Activated CD8-positive, alpha-beta memory T cell treated with anti-CD3 and anti-CD28 coated beads for 48 hours (primary cell): ENCODE measurements at places on chromosomes 11 and 22.

- no peak for DNase-seq
Observed at GRCh38 chr22:41074466-41074865, 17.9 kb upstream of the EP300 start.

GRCh38 chr11:95256321-95256779, 25.3 kb upstream of the SESN3 start:
- DNase-seq, result no peak

DNA sequence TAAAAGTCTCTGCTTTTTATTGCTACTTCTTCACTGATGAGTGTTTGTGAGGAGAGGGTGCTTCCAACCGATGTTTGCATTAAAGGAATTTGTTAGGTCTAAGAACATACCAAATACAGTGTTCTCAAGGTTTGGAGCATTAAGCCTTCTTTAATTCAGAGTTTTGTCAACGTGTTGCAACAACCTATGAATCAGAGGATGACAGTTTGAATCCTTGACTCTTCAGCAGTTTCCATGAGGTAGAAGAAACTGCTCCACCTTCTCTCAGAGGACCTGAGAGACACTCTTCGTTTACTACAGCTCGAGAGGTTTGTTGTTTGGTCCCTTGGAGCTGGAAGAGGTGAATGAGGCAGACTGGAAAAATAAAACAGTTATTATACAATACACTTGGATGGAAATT, 55.7 kb downstream of the NCAM1 start:
- no peak for DNase-seq

- no peak for DNase-seq
Observed at GRCh38 chr11:104120493-104121137, 43.3 kb downstream of the PDGFD start.

DNA sequence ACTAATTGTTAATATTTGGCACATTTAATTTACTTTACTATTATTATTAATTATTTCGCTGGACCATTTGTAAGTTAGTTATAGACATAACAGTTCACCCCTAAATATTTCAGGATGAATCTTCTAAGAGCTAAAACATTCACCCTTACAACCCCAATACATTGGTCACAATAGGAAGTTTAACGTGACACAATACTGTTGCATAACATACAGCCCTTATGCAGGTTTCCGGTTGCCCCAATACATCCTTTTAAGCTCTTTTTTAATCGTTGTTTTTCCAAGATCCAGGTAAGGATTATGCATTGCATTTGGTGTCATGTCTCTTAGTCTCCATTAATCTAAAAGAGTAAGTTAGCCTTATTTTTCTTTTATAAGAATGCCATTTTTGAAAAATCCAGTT, 71.2 kb downstream of the HSD17B12 start:
- no peak for DNase-seq

DNA sequence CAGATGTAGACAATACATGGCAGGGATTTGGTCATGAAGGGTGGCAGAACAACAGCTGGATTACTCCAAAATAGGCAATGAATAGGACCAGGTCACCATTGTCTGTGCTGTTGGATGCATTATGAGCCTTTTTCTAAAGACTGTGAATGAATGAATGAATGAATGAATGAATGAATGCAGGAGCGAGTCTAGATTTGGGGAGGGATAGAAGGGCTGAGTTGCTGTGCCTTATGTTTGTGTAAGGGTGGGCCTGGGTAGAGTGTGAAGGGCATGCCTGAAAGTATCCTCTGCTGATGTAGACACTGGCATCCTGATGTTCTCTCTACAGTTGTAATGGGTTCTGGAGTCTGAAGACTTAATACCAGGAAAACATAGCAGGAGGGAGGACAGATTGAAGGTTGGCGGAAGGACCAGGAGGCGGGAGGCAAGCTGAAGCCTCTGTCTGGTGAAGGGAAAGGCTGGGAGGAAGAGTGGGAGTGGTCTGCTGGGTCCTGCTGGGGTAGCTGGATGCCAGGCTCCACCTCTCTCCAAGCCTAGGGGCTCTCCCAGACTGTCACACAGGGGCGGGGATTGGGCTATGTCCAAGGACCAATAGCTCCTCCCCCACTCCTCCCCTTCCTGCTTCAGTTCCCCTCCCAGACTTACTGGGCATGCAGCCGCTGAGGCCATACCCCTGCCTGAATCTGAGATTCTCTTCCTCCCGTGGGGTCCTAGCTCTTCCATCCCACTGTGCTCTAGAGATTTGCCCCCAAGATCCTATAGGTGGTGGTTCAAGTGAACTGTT, 4.8 kb downstream of the TRIM3 start:
- no peak for DNase-seq

- DNase-seq, result no peak
Observed at GRCh38 chr22:33025675-33026074, 32.5 kb downstream of the SYN3 start.

- DNase-seq, result no peak
Observed at GRCh38 chr22:46845296-46846149, 83.1 kb downstream of the TBC1D22A start.

DNA sequence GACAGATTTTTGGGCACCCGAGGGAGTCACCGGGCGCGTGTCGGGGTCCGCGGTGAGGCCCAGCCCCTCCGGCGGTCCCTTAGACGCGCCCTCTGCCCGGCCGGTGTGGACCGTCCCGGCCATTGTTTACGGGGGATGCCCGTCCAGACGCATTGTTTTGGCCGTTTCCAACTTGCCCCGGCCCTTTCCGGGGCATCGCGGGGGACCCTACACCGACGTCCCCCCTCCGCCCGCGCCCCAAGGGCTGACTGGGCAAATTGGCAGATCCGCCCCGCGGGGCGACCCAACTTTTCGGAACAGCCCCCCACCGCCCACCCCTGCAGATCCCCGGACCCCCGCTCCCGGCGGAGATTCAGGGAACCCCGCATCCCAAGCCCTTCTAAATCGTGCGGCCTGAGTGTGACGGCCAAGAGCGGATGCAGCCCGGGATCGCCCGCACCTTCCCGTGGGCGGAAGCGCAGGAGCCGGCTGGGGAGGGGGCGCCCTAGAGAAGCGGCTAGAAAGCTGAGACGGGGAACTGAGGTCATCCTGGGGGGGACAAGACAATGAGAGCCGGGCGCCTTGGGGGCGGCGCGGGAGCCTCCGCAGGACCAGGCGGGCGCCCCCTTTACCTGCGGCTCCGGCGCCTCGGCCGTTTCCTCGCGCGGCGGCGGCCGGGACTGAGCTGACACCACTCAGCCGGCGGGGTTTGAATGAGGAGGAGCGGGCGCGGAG, 17.1 kb upstream of the CCT8L2 start:
- DNase-seq, result no peak

DNA sequence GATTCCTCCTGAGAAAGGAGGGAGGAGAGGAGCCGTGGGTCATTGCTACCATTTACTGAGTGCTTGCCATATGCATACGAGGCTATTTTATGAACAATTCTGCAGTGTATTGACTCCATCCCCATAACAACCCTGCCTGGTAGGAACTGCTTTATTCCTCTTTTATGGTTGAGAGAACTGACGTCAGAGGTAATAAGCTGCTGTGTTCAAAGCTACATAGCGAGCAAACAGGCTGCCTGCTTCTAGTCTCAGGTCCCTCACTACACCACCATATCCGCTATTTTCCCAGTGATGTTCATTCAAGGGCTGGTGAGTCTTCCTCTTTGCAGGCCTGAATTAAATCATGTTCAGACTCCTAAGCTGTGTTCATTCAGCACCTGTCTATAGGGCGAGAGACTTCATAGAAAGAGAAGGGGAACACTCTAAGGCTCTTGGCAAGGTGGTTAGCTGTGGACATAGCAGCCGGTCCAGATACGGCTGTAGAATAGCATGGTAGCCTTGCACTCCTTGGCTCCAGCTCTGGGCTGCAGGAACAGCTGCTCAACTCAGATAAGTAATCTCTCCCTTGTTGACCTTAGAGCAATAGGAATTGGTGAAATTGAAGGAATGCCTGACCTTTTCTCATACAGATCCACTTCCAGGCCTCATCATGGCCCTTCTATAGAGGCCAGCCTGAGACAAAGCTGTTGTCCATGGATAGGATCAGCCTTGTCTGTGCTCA, 82.6 kb downstream of the MICAL2 start:
- DNase-seq, result no peak

- no peak for DNase-seq
Observed at GRCh38 chr22:35301372-35301874, 1.7 kb downstream of the TOM1 start.

- no peak for DNase-seq
Observed at GRCh38 chr11:63583357-63583677, 20.1 kb upstream of the PLAAT2 start.

DNA sequence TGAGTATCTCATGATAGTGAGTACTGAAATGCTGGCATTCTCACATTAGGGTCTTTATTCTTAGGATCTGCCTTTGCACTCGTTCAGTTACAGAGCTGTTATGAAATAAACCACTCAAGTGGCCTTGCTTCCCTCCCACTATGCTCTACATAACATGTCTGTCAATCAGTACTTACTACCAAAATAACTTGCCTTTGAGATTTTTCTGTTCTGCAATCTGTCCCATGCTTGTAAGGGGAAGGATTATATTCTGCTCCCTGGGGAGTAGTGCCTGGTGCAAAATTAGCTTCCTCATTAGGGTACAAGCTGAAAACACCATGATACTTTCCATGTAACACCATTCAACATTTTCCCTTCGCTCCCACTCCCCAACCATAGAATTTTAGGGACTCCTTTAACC, 1.9 kb upstream of the GRAP2 start:
- no peak for DNase-seq

DNA sequence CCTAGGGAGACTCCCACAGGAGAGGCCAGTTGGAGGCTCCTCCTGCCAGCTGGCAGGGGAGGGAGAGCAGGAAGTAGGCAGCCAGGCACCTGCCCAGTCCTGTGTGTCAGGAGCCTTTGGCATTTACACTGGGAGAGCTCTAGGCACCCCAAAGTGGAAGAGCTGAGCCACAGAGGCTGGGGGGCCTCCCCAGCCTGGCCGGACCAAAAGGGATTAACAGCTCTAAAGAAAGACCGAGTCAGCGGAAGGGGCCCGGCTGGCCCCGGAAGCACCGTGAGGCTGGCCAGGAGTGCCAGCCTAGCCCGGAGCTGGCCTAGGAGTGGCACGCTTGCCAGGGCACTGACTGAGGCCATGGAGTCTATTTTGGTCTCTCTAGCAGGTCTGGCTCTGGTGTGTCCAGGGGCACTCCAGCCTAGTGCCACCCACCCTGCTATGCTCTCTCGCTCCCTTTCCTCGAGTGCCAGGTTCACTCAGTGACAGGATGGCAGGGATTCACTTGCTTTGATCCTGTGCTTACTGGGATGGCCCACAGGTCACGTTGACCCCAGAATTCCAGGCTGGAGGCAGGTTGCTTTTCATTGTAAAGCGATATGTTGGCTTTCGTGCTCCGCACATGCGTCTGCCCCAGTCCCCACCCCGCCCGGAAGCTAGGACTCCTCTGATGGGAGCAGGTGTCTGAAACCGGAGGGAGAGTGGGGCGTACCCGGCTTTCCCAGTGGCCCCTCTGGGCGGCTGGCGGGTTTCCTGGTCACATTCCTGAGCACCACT, 3.3 kb upstream of the KMT5B start:
- no peak for DNase-seq

GRCh38 chr11:100760744-100761143, 73.7 kb downstream of the ARHGAP42 start:
- DNase-seq, result no peak

- no peak for DNase-seq
Observed at GRCh38 chr22:49770547-49771265, 57.0 kb downstream of the BRD1 start.

DNA sequence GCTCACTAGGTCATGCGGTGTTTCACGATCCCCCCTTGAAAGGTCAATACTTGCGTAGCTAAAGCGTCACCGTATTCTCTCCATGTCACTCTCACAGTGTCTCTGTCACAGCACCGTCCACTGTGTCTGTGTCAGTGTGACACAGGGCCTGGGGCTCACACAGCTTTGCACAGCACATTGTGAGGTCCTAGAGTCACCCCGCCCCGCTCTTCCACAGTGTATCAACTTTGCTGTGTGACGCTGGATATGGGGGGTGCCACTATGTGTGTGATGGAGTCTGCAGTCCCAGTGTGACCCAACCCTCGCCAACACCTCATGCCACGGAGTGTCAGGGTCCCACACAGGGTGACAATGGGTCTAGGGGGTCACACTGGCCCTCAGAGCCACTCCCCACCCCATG, 583 bp downstream of the P4HA3 start:
- no peak for DNase-seq

DNA sequence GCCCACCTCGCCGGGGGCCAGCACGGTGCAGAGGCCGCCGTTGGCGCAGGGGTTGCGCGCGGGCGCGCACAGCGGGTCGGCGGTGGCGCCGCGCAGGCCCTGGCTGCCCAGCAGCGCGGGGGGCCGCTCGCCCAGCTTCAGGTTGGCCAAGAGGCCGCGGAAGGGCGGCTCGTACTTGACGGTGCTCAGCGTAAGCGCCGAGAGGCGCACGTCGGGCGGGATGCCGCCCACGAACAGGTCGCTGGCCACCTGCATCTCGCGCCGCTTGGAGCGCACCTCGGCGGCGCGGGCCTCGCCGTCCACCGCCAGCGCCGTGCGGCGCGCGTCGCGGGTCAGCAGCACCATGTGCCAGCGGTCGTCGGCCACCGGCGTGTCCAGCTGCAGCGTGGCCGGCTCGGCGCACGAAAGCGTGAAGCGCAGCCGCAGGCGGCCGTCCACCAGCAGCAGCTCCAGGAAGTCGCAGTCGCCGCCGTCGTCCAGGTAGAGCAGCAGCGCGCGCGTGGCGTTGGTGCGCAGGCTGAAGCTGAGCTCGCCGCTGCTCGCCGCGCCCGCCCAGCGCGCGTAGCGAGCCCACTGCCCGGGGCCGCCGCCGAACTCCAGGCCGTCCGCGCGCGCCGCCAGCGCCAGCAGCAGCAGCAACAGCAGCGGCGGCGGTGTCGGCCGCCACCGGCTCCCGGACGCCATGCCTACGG, 9.8 kb downstream of the NRXN2 start:
- no peak for DNase-seq

- DNase-seq, result no peak
Observed at GRCh38 chr11:20669820-20670684, 666 bp downstream of the NELL1 start.
